MM.1S (cell line): ENCODE measurements at places on chromosomes 12 and 14.

DNA sequence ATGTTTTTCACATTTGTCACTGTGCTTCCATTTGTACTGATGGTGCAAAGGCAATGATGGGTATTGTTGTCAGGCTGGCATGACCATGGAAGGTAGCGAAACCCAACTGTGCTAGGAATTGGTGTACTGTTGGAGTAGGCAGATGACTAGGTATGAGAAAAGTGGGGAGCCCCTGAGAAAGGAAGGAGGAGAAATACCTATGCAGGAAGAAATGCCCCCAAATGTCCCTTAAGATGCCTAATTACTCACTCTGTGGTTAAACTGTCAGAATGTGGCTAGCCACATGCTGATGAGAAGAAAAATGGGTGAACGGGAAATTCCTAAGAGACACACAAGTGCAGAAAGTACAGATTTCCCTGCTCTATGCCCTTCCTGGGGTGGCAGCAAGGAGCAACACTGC, 339.1 kb downstream of the TMEM132D start:
- DNase-seq, result peak; percentile 49

- DNase-seq, result no peak
These were observed 21.7 kb upstream of the GARIN2 start for GRCh38 chr14:67167420-67168109.

- no peak for DNase-seq
These were observed 363.1 kb downstream of the LRIG3 start for GRCh38 chr12:58557171-58557570.

DNA sequence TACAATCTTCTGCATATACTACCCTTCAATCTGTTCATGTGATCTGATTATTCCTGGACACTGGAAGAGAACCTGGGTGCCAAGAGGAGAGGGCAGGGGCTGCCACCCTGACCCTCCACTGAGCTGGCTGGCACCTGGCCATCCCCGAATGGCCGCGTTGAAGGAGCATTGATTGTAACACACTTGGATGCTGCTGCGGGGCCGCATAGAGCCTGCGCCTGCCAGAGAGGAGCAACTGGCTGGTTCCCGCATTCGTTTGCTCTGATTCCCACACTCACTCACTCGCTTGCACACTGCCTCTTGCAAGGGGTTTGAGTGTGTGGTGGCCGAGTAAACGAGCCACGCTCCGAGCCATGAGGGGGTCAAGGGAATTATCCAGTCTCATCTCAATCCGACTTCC, 32.4 kb downstream of the PSEN1 start:
- no peak for DNase-seq

- DNase-seq, result no peak
These were observed 148.0 kb upstream of the PWP1 start for GRCh38 chr12:107537464-107538119.
